ENCODE measurements at places on chromosomes 3 and 15.

DNA sequence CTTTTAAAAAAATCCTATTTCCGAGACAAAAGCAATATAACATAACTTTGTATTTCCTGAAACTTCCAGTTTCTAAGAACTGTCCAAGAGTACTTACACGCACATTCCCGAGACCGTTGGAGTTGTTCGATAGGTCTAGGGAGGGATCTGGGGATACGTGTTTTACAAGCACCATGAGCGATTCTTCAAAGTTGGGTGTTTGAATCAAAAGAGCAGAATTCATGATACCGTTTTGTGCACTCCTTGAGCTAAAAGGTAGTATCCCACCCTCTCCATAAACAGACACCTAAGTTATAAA, 700 bp upstream of the EDEM1 start:
- DNase-seq = no peak

GRCh38 chr3:174815750-174816149, 43.4 kb upstream of the NAALADL2 start:
- no peak for DNase-seq

GRCh38 chr3:60182697-60183096, 1068.6 kb downstream of the FHIT start:
- no peak for DNase-seq

DNA sequence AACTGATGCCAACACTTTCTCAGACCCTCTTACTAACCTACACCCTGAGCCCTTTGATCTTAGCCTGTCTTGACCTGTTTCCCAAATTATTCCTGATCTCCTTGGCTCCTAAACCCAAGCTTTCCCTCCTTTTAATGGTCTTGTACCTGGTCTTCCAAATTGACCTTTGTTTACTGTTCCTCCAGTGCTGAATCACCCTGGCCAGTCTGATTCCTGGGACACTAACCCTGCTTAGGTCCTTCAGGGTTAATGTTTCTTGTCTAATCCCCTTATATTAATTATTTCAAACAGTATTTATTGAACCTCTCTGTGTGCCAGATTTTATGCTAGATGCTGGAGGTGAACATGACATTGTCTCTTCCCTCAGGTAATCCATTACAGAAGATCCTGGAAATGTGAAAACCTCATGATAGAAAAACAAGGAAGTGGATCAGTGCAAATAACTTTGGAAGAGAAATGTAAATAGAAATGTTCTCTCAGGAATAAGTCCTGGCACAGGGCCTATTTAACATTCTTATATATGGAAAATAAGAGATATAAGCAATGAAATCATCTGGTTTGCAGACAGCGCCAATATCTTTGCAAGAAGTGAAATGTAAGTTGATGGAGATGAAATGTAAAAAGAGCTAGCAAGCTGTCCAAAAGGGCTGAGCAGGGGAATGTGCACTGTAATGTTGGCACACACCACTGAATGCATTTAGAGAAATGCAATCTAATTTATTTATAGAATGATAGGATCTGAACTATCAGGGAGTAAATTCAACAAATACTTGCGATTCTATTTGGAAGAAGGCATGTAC, 20.7 kb downstream of the HGD start:
- no peak for DNase-seq

GRCh38 chr15:63019511-63020109, 22.9 kb upstream of the TPM1 start:
- DNase-seq = no peak

DNA sequence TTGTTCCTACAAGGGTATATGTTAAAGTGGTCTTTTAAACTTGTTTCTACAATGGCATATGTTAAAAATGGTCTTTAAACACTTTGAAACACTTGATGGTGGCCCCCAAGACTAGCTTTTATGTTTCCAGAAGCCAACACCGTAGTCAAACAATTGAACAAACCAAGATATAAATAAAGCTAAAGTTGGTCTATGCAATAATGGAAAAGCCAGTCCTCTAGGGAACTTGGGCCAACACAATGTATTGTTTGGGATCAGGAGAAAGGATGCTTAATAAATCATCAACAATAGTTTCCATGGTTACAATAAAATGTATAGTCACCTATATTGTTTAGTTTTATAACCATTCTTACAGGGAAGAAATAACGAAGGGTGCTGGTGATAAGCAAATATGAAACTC, 137.2 kb downstream of the RORA start:
- no peak for DNase-seq

DNA sequence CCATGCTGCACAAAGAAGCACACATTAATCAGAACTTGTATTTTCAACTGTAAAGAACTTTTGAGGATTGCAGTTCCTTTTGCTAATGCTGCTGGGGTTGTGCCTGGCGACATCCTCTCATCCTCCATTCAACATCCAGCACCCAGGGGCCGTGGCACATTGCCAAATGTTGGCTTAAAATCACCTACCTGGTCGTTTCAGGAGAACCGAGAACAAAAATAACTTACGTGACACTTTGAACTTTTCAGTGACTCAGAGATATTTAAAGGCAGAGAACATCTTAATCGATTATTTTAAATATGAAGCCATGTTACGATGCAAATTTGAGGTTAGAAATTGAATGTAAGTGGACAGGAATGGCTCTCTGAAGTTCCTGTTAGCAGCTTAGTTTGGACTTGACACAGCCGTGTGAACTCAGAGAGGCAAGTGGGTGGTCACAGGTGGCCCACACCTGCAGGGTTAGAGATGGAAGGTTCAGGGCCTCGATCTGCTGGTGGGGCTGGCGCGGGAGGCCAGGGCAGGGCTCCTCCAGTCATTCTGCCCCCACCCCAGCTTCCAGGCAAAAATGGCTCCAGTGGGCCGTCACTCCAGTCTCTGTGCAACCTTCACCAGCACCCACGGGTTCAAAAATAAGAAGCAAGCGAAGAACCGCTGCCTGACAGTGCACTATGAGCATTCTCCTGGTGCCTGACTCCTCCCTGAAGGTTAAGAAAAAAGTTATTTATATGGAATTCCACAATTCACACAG, 12.2 kb downstream of the LRRK1 start:
- no peak for DNase-seq

- DNase-seq = peak; percentile 71
These were observed 1.5 kb downstream of the MGA start for GRCh38 chr15:41661518-41662225.

DNA sequence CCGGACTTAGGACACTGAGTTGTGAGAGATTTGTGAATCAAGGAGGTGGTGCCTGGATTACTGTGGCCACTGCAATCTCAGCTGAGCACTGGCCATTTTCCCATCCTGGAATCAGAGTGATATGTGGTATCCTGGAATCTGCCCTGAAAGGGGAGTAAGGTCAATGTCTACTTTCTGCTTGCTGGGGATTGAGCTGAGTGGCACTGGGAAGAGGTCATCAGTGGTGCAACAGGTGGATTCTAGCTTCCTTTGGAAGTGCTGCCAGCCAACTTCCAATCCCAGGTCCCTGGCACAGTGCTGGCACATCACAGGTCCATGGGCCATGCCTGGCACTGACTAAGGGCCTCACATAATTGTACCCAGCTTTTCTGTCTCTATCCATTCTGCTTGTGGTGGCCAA, 20.6 kb upstream of the TSEN2 start:
- no peak for DNase-seq

GRCh38 chr15:54638666-54639065, 558.1 kb downstream of the RSL24D1 start:
- DNase-seq = no peak

GRCh38 chr15:28109626-28110455, 10.7 kb upstream of the OCA2 start:
- DNase-seq = peak; percentile 5

GRCh38 chr3:78882251-78882650, 885.5 kb downstream of the ROBO1 start:
- DNase-seq = no peak

DNA sequence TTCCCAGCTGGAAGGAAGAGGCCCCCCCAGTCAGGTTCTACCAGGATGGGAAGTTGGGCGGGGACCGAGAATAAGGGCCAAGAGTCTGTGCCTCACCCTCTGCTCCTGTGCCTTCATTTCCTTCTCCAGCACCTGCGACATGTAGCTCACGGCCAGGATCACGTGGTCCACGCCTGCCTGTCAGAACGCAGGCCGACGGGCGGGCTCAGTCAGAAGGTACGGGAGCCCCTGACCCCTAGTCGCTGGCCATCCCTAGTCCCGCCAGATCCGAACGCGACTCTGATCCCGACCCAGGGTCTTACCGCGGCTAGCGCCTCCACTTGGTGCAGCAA, 489 bp downstream of the GMPPB start:
- peak; percentile 83 for DNase-seq

GRCh38 chr15:28901987-28902745, 16.4 kb downstream of the APBA2 start:
- DNase-seq = no peak
